Activated T-cell treated with anti-CD3 and anti-CD28 coated beads, Interleukin-2, amount 50 U/mL, for 72 hours (primary cell): ENCODE measurements at places on chromosomes 5 and 9.

DNA sequence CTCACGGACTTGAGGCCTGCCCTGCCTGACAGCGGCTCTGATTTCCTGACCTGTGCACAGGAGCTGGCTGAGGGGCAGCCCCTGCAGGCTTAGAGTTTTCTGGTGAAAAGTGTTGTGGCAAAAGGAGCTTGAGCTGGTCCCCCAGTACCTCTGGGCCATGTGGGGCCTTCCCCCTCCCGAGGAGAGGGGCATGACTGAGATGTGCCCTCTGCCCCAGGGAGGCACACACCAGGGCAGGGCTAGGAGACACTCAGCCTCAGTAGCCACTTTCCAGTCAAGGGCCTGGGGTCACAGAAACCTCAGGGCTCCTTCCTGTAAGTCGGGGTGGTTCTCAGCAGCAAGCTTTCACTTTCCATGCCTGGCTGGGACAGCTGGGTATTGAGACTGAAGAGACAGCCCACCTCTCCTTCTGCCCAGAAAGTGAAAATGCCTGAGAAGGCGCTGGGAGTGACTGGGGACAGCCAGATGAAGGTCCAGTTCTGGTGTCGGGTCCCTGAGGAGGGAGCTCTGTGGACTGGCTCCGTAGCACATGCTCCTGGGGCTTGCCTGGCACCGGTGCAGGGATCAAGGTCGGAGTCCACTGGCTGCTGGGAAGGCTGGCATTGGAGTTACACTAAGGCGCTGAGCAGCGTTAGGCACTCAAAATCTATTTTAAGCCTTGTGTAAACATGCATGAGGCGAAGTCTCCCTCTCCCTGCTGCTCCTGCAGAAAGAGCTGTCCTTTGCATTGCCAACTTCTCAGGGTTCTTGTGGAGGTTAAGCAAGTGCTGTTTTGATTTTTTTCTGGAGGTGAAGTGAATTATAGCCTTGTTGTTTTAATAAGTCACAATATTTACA lies 394.9 kb downstream of the GADD45G start:
- DNase-seq, result peak; percentile 69

DNA sequence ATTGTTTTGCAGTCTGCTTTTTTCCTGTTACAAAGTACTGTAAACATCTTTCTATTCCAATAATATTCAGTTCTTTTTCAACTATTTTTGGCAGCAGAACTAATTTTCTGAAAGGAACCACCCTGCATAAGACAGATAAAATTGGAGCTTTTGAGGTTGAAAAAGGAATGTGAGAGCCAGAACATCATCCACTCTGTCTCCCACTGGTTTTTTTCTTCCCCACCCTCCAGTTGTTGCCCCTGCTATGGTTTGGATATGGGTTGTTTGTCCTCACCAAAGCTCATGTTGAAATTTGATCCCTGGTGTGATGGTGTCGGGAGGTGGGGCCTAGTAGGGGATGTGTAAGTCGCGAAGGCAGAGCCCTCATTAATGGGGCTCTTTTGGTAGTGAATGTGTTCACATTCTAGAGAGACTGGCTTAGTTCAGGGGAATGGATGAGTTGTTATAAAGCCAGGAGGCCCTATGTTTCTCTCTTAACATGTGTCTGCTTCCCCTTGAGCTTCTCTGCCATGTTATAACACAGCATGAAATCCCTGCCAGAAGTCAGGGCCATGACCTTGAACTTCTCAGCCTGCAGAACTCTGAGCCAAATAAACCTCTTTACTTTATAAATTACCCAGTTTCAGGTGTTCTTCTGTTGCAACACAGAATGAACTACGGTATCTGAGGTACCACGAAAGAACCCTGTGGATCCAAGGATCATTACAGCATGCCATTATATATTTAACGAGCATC lies 34.8 kb upstream of the MAST4 start:
- DNase-seq, result no peak

- no peak for DNase-seq
Measured at GRCh38 chr9:127676638-127677037, 30.1 kb upstream of the CFAP157 start.

DNA sequence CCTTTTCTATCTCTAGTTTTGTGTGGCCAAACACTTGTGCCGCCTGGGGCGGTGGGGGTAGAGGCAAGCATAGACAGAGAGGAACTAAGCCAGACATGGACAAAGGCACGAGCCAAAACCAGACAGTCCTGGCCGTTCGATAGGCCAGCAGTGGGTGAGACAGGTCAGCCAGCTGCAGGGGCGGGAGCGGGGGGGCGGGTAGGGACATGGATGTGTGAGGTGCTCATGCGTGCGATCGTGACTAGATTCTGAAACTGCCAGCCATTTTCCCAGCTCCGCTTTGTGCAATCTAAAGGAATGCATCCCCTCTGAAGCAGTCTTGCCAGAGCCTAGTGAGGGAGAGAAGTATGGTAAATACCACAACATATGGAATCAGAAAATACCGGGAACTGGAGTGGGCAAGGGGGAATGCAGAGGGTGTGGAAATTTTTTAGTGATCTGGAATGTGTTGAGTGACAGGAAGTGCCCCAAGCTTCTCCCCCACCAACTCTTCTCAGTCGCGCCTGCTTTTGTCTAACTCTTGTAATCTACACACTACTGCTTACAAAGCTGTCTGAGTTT lies 111.9 kb downstream of the NR6A1 start:
- peak; percentile 32 for DNase-seq

DNA sequence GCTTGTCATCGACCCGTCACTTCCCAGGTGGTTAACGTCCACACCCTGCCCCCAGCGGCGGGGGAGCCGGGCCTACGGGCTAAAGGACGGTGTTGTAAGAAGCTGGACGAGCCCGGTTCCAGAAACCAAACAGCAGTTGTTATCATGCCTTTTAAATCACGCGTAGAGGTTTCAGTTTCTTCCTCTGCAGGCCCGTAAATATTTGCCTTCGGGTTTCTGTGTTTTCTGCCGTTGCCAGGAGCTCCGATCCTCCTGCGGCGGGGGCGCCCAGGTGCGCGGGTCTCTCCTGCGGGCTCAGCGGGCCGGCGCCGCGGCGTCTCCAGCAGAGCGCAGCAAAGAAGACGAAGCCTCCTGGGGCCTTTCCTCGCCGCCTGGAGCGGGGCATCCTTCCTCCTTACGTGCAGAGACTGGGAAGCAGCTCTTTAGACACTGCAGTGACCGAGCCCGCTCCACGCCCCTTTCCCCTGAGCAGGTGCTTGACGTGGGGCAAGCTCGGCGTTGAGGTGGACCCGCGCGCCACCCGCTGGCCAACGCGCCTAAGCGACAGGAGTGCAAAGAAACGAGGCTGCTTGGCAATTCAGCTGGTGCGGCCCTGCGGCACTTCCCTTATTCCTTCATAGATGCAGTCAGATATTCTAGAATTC lies 21.8 kb upstream of the TTC1 start:
- DNase-seq, result peak; percentile 79
